ENCODE measurements at places on chromosomes 16 and 17.

- H3K27ac ChIP-seq = no peak overlapping the region
- no peak overlapping the region for H3K4me3 ChIP-seq
- no peaks in the 10 kb centered on the region for H3K4me1 ChIP-seq
- H3K36me3 ChIP-seq = no peaks in the 10 kb centered on the region
- no peak for DNase-seq
- no peaks in the 10 kb centered on the region for H3K27me3 ChIP-seq
These were observed 53.4 kb downstream of the RGS9 start for GRCh38 chr17:65190467-65191097.

- H3K4me1 ChIP-seq = peaks cover 28% of the 10 kb centered on the region
- DNase-seq = no peak
- peak overlapping the region; percentile 72 for H3K27ac ChIP-seq
These were observed 8.5 kb upstream of the CYTH1 start for GRCh38 chr17:78790552-78790951.

DNA sequence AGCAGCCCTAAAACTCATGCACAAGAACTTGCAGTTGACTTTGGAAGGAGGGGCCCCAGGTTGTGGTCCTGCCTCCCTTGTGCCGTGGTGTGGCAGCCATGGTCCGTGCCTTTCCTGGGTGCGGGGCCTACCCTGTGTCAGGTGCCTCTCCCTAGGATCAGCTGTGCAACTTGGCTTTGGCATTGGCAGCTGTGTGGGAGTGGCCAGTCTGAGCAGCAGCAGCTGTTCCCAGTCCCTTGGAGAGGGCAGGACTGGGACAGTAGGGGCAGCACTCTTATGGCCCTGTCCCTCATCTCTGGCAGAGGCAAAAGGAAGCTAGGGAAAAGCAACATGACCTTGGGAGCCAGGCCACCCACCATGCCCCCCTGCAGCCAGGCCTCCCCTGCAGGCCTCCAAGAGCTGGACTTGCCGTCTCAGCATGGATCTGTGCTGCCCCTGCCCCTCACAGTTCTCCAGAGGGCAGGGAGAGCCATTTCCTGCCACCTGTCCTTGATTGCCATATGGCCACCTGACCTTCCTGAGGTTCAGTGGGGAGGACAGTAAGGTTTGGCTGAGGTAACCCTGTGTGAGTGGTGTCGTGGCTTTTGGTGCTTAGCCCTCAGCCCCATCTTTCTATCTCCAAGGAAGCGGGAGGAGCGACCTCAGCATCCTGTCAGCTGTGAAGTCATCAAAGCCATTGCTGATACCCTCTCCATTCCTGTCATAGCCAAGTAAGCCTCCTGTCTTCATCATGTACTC, 15.5 kb upstream of the NFATC3 start:
- H3K4me3 ChIP-seq = peak overlapping the region; percentile 46
- peak overlapping the region; percentile 59 for H3K27ac ChIP-seq

DNA sequence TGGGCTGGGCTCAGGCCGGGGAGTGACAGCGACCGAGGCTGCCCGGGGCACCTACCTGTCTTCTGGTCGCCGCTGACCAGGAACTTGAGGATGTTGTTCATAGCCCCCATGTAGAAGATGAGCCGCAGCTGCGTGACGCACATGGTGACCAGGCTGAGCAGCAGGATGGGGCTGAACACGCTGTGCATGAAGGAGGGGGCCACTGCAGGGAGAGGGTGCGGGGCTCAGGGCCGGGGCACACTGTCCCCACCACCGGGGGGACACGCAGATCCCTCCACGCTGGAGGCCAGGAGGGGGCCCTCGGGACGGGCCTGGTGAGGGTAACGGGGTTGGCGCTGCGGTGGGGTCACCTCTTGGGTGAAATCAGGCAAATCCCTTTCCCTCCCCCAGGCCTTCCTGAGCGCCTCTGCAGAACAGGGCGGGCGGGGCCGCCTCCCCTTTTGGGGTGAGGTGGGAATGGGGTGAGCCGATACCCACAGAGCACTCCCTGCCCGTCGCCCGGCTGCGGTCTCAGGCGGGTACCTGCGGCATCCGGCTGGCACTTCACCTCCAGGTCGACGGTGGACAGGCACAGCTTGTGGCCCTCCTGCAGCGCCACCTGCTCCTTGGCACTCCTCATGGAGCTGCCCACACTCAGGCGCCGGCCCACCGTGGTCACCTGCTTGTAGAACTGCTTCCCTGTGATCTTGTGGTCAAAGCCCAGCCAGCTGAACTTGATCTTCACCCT, 28.3 kb upstream of the PITPNA start:
- H3K4me1 ChIP-seq = no peaks in the 10 kb centered on the region
- no peak overlapping the region for H3K4me3 ChIP-seq
- no peaks in the 10 kb centered on the region for H3K36me3 ChIP-seq

DNA sequence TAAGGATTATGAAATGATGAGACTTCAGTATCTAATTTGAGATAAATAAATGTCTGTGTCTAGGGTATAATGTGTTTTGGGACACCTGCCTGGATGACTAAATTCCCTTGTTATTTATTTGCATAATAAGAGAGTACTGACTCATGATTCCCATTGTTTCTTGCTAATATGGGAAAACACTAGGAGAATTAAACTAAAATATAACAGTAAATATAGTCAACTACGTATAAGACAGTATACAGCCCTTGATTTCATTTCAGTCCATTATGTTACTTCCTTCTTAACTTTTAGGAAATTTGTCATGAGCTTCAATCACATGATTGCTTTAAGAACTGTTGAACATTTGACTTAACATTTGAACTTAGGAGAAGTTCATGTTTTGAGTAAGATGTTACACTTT, 62.4 kb downstream of the VMP1 start:
- no peak overlapping the region for H3K4me3 ChIP-seq
- H3K27me3 ChIP-seq = no peaks in the 10 kb centered on the region
- H3K27ac ChIP-seq = no peak overlapping the region

GRCh38 chr17:549177-550040, 165.2 kb downstream of the VPS53 start:
- H3K4me3 ChIP-seq = no peak overlapping the region
- H3K27me3 ChIP-seq = no peaks in the 10 kb centered on the region
- peaks cover 38% of the 10 kb centered on the region for H3K36me3 ChIP-seq
- H3K4me1 ChIP-seq = no peaks in the 10 kb centered on the region
- no peak overlapping the region for H3K27ac ChIP-seq

DNA sequence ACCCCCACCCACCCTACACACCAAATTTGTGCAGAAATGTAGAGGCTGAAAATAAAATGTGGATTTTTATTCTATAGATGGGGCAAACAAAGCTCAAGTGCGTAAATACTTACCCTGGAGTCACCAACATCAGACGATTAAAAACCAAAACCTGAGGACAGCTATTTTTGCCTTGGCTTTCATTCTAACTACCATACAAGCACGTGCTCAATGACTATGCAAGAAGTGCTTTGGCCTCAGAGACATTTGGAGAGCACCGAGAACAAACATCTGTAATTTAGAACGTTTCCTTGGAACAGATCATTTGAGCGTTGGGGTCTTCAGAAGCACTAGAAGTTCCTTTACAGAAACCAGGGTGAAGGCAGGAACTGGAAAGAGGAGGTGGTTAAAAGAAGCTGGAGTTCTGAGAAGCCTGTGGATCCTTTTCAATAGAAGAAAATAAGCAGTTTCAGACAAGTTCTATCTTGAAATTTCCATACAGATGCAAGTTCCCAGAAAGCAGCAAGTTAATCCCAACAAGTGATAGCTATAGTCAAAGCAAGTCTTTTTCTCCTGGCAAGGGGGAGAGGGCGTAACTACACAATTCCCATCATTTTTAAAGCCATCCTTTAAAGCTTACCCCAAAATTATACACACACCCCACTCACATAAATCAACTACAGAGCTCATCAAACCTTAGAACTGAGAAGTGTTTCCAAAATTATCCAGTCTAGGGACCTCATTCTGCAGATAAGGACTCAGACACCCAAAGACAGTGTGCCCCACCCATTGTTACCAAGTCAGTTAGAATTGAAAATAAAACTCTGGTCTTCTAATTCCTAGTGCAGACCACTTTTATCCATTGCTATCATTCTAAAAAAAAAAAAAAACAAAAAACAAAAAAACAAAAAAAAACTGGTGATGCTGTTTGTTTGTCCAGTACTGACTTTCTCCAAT, 29.6 kb upstream of the CDRT4 start:
- no peak for DNase-seq
- no peaks in the 10 kb centered on the region for H3K27me3 ChIP-seq
- no peak overlapping the region for H3K27ac ChIP-seq
- no peak overlapping the region for H3K4me3 ChIP-seq
- peaks cover 5% of the 10 kb centered on the region for H3K36me3 ChIP-seq

DNA sequence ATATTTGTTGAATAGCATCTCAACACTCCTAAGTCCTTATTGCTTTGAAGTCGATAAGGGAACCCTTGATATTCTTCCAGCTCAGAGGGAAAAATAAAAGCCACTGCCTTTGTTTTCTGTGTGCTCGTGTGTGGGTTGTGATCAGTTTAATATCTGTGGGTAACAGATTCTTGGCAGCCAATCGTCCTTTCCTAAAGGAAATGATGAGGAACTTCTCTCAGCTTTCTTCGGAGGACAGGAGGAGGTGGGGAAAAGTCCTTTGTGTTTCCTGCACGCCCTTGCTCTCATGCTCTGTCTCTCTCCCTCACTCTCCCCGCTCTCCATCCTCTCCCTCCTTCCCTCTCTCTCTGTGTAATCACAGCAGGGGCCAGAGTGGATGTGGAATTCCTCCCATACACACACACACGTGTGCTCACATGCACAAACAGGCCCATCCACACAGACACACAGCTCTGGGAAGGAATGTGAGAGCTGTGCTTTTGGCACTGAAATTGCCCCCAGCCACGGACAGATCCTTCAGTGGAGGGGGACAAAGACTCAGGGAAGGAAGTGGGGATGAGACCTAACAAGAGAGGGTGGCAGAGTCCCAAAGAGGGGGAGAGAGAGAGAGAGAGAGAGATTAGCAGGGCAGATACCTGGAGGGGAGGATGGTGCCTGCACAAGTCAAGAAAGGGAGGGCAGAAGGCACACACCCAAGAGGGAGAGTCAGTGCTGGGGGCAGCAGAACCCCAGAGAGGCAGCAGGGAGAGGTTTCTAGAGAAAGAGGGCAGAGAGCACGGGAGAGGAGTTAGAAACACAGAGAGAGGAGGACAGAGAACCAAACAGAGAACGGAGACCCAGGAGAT, 83.5 kb upstream of the PLCG2 start:
- no peak overlapping the region for H3K27ac ChIP-seq
- no peak overlapping the region for H3K4me3 ChIP-seq
- peaks cover 5% of the 10 kb centered on the region for H3K36me3 ChIP-seq

GRCh38 chr16:68506331-68507053, 32.6 kb upstream of the ZFP90 start:
- H3K4me1 ChIP-seq = no peaks in the 10 kb centered on the region
- no peaks in the 10 kb centered on the region for H3K27me3 ChIP-seq
- no peak overlapping the region for H3K4me3 ChIP-seq
- H3K27ac ChIP-seq = no peak overlapping the region
- H3K36me3 ChIP-seq = no peaks in the 10 kb centered on the region

GRCh38 chr17:79923974-79924638, 84.9 kb upstream of the CBX4 start:
- H3K36me3 ChIP-seq = no peaks in the 10 kb centered on the region
- H3K4me3 ChIP-seq = no peak overlapping the region
- no peaks in the 10 kb centered on the region for H3K4me1 ChIP-seq
- DNase-seq = peak; percentile 13

- no peak overlapping the region for H3K4me3 ChIP-seq
- no peak for DNase-seq
- H3K27me3 ChIP-seq = no peaks in the 10 kb centered on the region
- H3K4me1 ChIP-seq = no peaks in the 10 kb centered on the region
These were observed 32.1 kb downstream of the ABR start for GRCh38 chr17:1147664-1148063.

Measured in naive thymus-derived CD4-positive, alpha-beta T cell (primary cell).